ENCODE measurements at places on chromosomes 16 and 17. TPM values are rescaled to one million over a fixed set of nuclear protein-coding genes. Genes with fewer than 3 reads are reported as not detected.

Gene ZPBP2
- polyA plus RNA-seq: not detected

Gene TRPV2
- polyA plus RNA-seq: 36.4 TPM

- peak overlapping the region; percentile 41 for H3K4me3 ChIP-seq
- no peak for DNase-seq
- no peaks in the 10 kb centered on the region for H3K27me3 ChIP-seq
- H3K36me3 ChIP-seq: peaks cover 28% of the 10 kb centered on the region
- H3K4me1 ChIP-seq: peaks cover 30% of the 10 kb centered on the region
These were observed 1.3 kb downstream of the RILP start for GRCh38 chr17:1648173-1648962.

DNA sequence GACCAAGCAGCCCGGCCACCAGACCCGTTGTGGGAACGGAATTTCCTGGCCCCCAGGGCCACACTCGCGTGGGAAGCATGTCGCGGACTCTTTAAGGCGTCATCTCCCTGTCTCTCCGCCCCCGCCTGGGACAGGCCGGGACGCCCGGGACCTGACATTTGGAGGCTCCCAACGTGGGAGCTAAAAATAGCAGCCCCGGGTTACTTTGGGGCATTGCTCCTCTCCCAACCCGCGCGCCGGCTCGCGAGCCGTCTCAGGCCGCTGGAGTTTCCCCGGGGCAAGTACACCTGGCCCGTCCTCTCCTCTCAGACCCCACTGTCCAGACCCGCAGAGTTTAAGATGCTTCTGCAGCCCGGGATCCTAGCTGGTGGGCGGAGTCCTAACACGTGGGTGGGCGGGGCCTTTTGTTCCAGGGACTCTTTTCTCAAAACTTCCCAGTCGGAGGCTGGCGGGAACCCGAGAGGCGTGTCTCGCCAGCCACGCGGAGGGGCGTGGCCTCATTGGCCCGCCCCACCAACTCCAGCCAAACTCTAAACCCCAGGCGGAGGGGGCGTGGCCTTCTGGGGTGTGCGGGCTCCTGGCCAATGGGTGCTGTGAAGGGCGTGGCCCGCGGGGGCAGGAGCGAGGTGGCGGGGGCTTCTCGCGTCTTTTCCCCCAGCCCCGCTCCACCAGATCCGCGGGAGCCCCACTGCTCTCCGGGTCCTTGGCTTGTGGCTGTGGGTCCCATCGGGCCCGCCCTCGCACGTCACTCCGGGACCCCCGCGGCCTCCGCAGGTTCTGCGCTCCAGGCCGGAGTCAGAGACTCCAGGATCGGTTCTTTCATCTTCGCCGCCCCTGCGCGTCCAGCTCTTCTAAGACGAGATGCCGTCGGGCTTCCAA, at the start of gene SLC2A4:
SLC2A4 (plus strand) TSS at position 645 of the 879 bp plus-strand sequence; CDS start at position 862, 217 bp downstream.
- peak; percentile 90 for DNase-seq
- H3K27me3 ChIP-seq: peaks cover 28% of the 10 kb centered on the region
- H3K4me1 ChIP-seq: peaks cover 2% of the 10 kb centered on the region
- H3K36me3 ChIP-seq: no peaks in the 10 kb centered on the region
- H3K4me3 ChIP-seq: peak within 1 kb of the TSS; percentile 33

GRCh38 chr16:12170103-12171040, 193.8 kb downstream of the SNX29 start:
- DNase-seq: peak; percentile 72
- H3K27me3 ChIP-seq: no peaks in the 10 kb centered on the region
- peaks cover 12% of the 10 kb centered on the region for H3K4me1 ChIP-seq
- peak overlapping the region; percentile 35 for H3K27ac ChIP-seq
- no peak overlapping the region for H3K4me3 ChIP-seq

DNA sequence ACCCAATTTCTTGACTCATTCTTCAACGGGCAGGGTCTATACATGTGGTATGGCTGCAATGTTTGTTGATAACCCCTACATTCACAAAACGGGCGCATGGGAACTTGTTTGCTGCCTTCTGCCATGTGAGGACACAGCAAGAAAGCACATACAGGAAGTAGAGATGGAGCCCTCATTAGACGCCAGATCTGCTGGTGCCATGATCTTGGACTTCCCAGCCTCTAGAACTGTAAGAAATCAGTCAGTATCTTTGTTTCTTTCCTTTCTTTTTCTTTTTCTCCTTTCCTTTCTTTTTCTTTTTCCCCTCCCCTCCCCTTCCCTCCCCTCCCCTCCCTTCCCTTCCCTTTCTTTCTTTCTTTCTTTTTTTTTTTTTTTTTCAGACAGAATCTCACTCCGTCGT, 165.2 kb downstream of the WWOX start:
- no peak overlapping the region for H3K27ac ChIP-seq
- no peaks in the 10 kb centered on the region for H3K27me3 ChIP-seq
- H3K4me1 ChIP-seq: no peaks in the 10 kb centered on the region
- no peak overlapping the region for H3K4me3 ChIP-seq
- H3K36me3 ChIP-seq: no peaks in the 10 kb centered on the region

GRCh38 chr17:73140566-73140965, 24.2 kb upstream of the SSTR2 start:
- H3K27me3 ChIP-seq: peaks cover 14% of the 10 kb centered on the region
- no peak overlapping the region for H3K4me3 ChIP-seq
- H3K27ac ChIP-seq: no peak overlapping the region
- H3K4me1 ChIP-seq: no peaks in the 10 kb centered on the region

All from IMR-90 (cell line).